ENCODE measurements at places on chromosomes 12 and 14.

- DNase-seq = no peak
Measured at GRCh38 chr12:80154261-80154660, 54.9 kb downstream of the OTOGL start.

GRCh38 chr12:21539797-21540196, 13.7 kb downstream of the SPX start:
- no peak for DNase-seq

DNA sequence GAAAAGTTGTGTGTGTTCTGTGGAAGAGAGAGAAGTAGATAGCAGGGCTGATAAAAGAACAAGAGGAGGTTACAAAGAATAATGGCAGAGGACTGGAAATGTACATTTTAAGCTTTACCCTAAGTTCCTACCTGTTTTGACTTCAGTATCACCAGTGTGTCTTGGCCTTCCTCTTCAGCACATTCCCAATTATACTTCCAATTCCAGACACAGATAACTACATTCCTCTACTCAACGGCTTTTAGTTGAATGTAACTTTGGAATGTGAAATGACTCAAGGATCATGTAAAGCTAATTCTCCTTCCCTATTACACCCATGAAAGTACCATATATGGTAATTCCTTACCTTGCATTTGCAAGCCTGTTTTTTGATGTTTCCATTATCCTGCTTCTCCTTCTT, 5.0 kb downstream of the MGST1 start:
- no peak for DNase-seq

- no peak for DNase-seq
Measured at GRCh38 chr12:92075425-92075914, 70.2 kb downstream of the BTG1 start.

- no peak for DNase-seq
Measured at GRCh38 chr14:89440986-89441909, 24.2 kb upstream of the FOXN3 start.

DNA sequence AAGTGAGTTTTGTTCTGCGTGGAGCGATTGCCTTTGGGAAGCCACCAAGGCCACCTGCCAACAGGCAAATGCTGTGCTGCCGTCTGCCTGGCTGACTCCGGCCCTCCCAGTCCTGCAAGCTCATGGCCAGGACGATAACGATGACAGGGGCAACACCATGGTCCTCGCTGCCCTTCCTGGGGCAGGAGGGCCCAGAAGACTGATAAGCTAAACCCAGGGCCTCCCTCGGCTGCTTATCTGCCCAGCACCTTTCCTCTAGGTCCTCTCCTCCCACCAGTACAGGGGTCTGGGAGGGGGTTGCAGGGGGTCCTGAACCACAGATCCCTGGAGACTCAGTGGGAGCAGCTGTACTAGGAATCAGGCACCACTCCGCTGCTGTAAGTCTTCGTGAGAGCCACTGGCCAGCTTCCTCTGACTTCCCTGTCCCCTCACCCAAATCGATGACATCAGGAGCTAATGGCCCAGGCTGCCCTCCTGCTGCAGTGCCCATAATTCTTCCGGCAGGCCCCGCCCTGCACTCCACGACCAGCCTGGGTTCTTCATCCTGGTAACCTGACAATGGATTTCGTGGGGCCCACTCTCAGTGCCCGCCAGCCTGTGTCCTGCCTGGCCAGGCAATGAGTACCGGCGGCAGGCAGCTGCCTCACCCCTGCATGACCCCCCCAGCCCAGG, 5.1 kb downstream of the ANKRD9 start:
- DNase-seq = no peak

Measured in right kidney (tissue), 9 donors.